GM04503 (cell line): ENCODE measurements at places on chromosomes 11 and 22.

GRCh38 chr11:95161248-95161647 is 69.8 kb downstream of the SESN3 start:
- no peak for DNase-seq

DNA sequence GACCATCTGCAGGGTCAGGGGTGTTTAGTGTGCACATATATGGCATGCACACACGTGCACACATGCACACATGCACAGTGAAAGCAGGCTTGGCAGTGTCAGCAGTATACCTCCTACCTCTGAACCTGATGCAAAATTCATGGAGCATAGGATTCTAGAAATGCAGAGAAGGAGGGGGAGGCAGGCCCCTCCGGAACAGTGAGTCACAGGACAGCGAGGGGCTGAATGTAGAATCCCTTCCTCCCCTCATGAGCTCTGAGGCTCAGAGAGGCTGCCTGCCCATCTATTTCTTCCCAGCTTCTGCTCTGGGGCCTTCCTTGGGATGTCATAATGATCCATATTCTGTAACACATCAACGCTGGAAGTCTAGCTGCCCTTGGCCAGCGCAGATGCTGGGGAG is 66.7 kb upstream of the NECTIN1 start:
- DNase-seq, result no peak

DNA sequence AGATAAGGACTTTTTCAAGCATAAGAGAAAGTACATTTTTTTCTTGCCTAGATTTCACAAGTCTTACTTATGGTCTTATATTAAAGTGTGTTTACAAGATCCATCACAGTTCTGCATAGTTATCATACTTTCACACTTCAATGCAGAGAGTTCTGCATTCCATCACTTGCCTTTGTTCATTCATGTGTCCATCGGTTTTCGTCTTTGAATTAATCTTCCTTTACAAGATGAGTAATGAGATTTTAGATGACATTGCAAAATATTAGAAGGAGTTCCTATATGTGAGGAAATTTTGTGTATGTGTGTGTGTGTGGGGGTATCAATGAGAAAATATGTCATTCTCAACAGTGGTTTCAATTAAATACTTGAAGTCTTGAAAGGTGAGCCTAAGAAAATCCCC is 98.1 kb upstream of the GUCY1A2 start:
- no peak for DNase-seq

DNA sequence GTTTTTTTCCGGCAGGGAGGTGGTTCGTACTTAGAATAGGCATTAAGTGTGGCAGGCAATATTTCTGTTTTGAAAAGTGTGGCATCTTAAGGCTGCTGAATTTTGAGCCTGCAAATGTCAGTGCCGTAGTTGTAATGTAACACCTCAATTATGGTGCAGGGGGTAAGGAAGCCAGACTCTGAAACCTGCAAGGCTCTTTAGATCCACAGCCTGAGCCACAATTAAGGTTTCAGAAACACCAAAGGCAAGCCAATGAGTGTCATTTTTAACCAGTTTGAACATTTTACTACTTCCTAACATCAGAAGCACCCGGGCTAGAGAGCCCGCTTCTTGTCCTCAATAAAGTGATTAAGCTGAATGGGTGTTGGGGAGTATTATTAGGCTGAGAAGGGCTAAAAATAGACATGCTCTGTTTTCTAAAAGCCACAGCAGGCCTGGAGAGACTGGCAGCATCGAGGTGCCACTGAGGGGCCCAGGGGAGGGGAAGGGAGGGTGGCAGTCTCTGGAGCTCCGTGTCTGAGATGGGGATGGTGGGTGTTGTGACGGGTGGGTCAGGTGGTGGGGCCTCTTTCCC is 113.4 kb downstream of the ZBTB16 start:
- no peak for DNase-seq

DNA sequence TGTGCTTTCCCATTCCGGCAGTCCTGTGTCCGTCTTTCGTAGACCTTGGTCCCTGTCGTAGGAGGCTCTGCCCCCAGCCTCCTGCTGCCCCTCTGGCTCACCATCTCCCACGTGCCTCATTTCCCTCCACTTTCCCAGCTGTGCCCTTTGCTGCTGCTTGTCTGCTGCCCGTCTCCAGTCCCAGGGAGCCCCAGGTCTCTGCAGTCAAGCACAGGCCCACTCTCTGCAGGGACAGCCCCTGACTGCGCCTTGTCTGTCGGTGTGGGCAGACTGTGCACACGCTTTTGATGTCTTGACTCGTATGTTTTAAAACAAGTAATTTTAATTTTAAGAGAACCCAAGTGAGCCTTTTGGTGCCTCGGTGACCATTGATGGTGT is 12.4 kb downstream of the DGCR8 start:
- DNase-seq, result no peak

DNA sequence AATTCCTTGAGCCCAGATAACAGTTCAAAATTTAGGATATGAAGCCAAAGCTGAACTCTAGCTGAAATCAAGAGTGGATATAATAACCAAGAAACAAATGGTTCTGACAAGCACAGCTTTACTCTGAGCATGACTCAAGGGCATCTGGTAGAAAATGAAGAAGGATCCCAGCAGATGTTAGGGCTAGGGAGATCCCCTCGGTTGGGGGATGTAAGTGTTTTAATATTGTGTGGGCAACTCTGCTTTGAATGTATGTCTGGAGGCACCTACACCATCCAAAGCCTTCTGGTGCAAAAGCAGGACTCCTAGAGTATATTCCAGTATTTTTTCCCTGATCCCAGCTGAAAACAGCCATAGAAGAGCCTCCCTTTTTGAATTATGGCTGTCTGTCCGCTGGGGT is 61.7 kb downstream of the FLI1 start:
- no peak for DNase-seq

DNA sequence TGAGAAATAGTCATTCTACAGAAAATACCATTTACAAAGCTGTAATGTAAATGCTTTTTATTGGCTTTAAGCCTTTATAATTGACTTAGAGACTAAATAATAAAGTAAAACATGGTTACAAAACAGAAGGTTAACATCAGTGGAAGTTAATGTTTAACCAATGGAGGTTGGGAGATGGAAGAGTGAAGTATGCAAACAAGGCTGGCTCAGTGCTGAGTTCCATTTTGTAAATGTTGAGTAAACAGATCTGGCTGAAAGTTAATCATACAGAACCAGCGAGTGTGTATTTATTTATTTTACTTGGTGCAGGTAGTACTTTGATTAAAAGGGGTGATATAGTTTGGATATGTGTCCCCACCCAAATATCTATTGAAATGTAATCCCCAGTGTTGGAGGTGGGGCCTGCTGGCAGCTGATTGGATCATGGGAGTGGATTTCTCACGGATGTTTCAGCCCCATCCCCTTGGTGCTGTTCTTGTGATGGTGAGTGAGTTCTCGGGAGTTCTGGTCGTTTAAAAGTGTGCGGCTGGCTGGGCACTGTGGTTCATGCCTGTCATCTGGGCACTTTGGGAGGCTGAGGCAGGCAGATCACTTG is 827.4 kb downstream of the OPCML start:
- DNase-seq, result no peak
